ENCODE measurements at places on chromosomes 4 and X.

DNA sequence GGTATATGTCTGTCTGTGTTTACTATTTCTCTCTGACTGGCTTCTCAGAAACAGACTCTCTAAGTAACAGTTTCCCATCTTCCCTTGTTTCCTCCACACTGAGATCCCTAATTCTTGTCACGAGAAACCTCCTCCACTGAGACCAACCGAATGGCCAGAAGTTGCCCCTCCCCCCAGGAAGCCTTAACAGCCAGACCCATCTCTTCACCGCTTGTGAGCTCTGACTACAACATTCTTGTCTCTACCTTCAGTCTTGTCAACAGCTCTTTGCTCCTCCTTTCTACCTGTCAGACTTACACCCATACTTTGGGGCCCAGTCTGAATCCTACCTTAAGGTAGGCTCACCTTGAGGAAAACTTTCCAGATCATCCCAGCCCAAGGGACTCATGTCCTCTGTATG is 90.8 kb downstream of the NHSL2 start:
- no peak for DNase-seq

GRCh38 chr4:140069066-140069465 is 84.9 kb downstream of the MAML3 start:
- no peak for DNase-seq

DNA sequence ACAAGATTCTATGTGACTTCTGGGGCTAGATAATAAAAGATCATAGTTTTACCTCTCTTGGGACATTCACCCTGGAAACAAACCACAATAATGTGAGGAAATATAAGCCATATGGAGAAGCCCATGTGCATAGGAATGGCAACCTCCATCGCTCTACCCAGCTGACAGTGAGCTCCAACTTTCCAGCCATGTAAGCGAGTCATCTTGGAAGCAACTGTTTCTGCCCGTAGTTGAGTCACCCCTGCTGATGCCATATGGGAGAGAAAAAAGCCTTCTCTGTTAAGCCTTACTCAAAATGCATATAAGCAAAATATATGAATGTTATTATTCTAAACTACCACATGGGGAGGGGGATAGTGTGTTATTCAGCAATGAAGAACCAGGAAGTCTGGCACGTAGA is 31.4 kb upstream of the RELL1 start:
- no peak for DNase-seq

GRCh38 chr4:74335341-74336021 is 27.2 kb downstream of the EPGN start:
- no peak for DNase-seq

GRCh38 chrX:65866146-65866545 is 173.7 kb downstream of the VSIG4 start:
- no peak for DNase-seq

- no peak for DNase-seq
Observed at GRCh38 chr4:37562592-37562991, 123.6 kb downstream of the RELL1 start.

DNA sequence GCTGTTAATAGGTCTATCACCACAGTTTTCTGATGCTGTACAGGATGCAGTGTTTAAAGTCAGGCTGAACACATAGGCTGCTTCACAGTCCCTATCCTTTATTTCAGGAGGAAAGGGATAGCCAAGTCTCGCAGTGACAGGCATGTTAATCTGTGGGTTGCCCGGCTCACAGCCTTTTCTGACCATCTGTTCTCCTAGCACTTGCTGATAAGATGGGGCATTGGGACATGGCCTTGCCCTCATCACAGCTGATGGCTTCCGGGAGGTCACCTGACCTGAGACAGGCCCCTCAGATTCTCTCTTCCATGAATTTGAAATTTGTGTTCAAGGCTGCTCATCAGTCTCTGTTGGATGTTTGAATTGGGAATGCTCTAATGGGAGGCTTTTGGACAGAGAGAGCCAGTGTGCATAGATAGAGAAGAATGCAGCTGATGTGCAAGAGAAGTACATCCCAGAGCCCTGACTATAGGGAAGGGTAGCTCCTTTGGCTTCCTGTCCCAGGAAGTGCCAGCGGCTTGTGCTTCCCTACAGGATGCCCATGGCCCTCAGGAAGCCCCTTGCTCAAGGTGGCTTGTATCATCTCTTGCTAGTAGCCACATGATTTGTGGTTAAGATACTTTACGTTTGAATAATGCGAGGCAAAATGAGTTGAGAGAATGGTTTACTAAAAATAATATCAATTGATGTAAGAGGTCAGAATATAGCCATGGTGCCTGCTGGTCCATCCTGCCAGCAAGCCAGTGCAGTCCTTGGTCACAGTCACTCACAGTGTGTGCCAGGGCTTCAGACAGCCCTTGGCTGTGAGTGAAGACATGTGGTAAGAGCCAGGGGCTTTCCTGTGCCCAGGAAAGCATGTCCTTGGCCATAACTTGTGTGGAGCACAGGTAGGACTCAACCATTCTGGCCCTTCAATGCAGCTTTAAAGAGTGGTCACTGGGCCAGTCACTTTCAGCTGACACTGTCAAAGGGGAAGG is 88.6 kb downstream of the TSPAN7 start:
- DNase-seq, result no peak

DNA sequence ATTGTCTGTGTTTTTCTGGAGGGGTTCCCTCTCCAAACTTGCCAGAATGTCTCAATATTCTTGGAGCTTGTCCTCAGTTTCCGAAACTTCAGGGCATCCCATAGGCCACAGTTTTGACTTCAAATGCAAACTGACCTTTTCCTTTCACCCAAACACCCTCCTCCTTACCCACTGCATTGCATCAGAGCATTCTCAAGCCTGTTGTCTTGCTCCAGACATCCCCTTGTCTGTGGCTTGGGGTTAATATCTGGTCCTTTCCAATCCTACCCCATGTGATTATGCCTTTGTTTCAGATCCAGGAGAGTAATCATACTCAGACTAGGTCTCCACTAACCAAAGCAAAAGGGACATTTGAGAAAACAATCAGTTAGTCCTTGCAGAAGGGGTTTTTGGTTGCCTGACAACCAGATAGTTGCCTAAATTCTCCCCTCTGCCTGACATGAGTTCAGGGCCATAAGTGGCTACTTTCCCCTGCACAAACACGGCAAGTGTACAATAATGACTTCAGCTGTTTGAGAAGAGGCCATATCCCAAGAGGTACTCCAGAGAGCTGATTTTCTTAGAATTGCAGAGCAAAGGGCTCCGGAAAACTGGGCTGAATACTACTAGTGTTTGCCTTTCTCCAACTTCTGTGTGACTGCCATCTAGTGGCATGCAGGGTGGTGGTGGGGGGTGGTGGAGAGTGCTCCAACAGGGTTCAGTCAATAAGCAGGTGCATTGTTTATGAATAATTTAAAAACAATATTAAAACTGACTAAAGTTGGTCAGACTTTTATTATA is 130.2 kb downstream of the CHRDL1 start:
- DNase-seq, result no peak

DNA sequence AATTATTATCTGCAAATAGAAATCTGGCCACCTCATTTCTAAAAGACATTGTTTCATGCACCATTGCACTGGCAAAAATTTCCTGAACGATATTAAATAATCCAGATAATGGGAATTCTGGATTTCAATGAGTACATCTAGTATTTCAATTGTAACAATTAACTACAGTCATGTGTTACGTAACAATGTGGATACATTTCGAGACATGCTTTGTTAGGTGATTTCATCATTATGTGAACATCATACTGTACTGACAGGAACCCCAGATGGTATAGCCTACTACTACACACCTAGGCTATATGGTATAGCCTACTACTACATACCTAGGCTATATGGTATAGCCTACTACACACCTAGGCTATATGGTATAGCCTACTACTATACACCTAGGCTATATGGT is 14.8 kb downstream of the LAMTOR3 start:
- DNase-seq, result no peak

GRCh38 chr4:177016541-177017141 is 223.9 kb upstream of the VEGFC start:
- DNase-seq, result no peak

DNA sequence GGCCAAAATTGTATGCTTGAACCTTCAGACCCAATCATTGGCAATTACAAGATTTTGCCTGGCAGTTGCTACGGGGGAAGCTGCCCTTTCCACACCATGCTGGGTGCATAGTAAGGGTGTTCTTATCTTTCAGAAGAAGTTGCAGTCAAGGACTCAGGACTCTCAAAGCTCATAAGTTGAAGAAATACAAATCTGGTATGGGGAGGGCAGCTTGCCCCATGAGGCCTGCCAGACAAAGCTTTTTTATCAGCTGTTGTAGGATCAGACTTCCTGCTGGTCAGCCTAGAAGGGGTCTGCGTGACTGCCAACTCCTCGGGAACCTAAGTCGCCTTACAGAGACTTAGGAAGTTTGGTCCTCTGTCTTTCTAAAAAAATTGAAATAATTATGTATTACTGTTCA is 174.9 kb upstream of the TECRL start:
- no peak for DNase-seq

DNA sequence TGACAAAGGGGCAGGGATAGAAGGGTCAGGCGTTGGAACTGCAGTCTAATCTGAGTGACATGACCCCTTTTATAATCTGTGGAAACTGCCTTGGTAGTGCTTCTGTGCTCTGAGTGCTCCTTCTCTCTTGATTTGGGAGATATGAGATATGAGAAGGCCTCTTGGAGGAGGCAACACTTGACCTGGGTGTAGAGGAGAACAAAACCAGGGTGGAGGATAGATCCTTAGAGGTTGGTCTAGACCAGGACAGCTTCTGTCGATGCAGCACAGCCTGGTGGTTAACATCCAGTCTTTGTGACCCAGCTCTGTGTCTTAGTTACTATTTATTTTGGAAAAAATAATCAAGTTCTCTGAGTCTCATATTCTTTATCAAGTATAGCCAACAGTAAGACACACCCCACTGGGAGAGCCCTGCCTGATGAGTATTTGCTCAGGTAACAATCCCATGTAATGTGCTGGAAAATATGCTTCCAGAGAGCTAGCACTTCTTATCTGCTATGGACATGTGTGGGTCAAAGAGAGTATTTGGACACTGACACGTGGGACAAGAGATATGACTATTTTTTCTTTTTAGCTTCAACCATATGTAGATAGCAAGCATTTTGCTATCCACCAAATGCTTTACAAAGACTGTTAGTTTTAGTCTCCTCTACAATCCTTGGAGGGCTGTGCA is 9.1 kb downstream of the USP51 start:
- no peak for DNase-seq

GRCh38 chr4:158722291-158722916 is 792 bp downstream of the PPID start:
- no peak for DNase-seq

- no peak for DNase-seq
Observed at GRCh38 chr4:52317361-52317879, 266.3 kb downstream of the SPATA18 start.

- no peak for DNase-seq
Observed at GRCh38 chr4:93337196-93337595, 491.4 kb upstream of the ATOH1 start.

- DNase-seq, result no peak
Observed at GRCh38 chrX:23373129-23373804, 38.6 kb downstream of the PTCHD1 start.

DNA sequence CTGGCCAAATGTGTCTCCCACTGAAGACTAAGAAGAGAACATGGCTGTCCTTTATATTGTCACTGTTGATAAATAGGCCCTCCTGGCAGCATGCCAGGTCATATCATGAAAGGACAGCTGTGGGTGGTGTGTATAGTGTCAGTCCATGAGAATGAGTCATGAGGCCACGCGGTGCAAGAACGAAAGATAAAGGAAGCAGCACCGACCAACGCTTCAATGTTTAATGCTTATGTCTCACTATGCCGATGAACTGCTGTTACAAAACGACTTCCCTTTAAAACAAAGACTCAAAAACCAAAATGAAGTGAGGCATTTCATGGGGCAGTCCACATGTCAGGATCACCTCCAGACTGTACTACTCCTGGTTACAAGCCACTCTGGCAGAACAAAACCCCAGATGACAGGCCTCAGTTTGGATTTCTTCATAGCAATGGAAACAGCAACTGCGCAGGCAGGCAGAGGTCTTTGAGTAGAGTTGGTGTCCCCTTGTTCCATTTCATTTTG is 5.2 kb upstream of the TCEANC start:
- no peak for DNase-seq

GRCh38 chrX:101442085-101442484 is 34.1 kb downstream of the HNRNPH2 start:
- no peak for DNase-seq

All from breast epithelium (tissue), 4 donors.